ENCODE measurements at places on chromosomes 16 and 17.

GRCh38 chr17:74882517-74883240 is 9.9 kb upstream of the FDXR start:
- DNase-seq = no peak

- DNase-seq = no peak
Measured at GRCh38 chr17:8534498-8535188, 95.9 kb downstream of the MYH10 start.

DNA sequence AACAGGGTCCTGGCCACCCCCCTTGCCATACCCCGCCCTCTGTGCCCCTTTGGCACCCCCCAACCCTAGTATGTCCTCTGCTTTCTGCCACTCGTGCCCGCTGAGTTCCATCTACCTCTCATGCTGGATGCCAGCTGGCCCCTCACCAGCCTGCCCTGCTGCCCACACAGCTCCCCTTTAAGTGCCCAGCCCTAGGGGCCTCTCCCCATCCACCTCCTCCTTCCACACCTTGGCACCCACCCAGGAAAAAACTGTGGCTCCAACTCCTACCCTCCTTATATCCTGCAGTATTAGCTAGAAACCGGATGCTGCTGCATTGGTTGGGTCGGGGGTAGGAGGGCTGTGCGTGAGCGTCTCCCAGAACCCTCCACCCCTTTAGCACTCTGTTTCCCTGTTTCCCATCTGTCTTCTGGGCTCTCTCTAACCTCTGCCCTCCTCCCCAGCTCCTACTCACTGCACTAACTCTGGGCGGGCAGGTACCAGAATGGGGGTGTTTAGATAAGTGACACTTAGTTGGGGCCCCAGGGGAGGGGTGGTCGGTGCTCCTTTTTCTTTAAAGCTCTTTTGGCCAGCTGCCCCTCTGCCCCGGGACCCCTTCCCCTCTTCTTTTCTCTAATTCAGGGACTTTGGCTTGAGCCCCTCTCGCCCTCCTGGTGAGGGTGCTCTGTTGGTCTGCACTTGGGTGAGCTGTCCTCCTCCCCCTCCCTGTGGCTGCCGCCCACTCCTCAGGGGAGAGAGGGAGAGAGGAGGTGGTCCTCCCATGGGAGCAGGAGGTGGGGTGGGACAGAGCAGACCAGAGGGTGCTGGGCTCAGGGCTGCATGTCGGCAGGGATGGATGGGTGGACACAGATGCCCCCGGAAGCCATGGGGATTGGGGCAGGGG is 9.9 kb downstream of the NR1D1 start:
- DNase-seq = peak; percentile 5

DNA sequence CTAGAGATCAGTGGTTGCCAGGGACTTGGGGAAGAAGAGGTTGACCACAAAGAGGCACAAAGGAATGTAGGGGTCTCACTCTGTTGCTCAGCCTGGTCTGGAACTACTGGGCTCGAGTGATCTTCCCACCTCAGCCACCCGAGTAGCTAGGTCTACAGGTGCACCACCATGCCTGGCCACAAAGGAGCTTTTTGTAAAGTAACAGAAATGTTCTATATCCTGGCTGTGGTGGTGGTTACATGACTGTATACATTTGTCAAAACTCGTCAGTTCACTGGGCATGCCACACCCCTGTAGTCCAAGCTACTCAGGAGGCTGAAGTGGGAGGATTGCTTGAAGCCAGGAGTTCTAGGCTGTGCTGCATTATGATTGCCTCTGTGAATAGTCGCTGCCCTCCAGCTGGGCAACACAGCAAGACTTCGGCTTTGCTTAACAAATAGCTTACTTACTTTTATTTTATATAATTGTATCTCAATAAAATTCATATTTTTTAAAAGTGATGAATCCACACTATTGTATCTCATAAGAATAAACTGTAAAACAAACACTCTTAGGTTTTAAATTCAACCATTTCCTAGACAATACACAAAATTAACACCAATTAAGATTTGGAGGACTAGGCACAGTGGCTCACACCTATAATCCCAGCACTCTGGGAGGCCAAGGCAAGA is 5.0 kb downstream of the SKA2 start:
- no peak for DNase-seq

GRCh38 chr17:77735081-77735565 is 223.4 kb upstream of the TNRC6C start:
- DNase-seq = no peak

DNA sequence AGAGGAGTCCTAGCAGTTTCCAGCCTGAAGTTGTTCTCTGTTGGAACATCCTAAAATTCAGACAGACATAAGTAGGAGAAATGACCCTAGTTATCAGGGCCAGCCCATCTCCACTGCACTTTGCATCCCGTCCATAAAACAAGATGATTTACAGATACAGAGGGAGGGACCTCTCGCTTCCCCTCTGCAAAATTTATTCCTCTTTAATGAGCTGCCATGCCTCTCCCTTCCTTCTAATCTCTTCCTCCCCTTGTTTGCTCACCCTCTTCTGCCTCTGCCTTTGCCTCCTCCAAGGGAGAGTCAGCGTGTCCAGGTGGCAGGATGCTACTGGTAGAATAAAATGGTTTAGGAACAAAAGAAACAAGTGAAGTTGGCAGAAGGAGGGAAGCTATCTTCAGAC is 351.3 kb downstream of the SOX9 start:
- peak; percentile 8 for DNase-seq

- DNase-seq = no peak
Measured at GRCh38 chr17:77034677-77035424, 105.9 kb upstream of the SEC14L1 start.

DNA sequence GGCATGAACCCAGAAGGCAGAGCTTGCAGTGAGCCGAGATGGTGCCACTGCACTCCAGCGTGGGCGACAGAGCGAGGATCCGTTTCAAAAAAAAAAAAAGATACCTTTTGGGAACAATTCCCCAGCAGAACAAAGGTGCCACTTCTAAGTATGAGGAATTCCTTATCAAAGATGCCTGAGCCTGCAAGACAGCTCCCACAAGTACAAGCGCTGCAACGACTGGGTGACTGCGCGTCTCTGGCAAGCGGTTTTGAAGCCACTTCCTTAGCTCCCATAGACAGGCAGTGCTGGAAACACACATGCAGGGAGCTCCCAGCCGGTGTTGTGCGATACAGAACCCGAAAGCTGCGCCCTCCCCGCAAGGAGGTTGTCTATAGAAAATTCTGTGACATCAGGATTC is 60.5 kb downstream of the ADCY9 start:
- no peak for DNase-seq

GRCh38 chr16:8493972-8494371 is 96.3 kb downstream of the TMEM114 start:
- no peak for DNase-seq

DNA sequence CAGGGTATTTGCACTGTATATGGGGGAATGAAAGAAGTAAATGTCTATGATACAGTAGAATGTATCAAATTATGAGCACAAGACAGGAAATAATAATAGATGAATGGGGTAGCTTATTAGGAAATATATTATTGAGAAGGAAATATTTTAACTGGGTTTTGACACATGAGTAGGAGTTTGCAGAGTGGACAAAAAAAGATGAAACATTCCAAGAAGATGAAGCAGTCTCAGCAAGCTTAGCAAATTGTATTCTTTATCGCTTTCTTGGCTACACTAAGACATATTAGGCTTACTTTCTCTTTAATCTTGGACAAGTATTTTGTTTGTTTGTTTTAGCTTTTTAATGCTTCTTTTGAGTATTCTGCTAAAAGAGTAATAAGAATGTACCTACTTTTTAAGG is 1.3 kb upstream of the KRTAP4-9 start:
- no peak for DNase-seq

DNA sequence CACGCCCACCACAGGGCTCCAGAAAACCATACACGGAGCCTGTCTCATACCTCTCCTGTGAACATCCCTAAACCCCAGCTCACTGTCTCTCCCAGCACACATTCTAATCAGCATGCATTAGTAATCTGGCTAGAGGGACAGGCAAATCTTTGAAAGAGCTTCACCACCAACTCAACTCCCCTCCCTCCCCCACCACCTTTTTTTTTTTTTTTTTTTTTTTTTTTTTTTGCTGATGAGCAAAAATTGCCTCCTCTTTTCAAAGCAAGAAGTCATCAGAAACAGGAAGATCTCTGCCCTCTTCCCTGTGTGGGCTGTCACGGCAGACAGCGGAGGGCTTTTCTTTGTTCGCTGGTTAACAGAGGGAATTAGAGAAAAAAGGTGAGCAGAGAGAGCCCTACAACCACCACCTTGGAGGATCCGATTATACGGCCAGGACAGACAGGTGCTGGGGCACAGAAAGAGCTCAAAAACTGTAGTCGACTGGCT is 19.9 kb downstream of the GAS7 start:
- DNase-seq = no peak

GRCh38 chr17:33012522-33013033 is 20.9 kb downstream of the SPACA3 start:
- DNase-seq = no peak

DNA sequence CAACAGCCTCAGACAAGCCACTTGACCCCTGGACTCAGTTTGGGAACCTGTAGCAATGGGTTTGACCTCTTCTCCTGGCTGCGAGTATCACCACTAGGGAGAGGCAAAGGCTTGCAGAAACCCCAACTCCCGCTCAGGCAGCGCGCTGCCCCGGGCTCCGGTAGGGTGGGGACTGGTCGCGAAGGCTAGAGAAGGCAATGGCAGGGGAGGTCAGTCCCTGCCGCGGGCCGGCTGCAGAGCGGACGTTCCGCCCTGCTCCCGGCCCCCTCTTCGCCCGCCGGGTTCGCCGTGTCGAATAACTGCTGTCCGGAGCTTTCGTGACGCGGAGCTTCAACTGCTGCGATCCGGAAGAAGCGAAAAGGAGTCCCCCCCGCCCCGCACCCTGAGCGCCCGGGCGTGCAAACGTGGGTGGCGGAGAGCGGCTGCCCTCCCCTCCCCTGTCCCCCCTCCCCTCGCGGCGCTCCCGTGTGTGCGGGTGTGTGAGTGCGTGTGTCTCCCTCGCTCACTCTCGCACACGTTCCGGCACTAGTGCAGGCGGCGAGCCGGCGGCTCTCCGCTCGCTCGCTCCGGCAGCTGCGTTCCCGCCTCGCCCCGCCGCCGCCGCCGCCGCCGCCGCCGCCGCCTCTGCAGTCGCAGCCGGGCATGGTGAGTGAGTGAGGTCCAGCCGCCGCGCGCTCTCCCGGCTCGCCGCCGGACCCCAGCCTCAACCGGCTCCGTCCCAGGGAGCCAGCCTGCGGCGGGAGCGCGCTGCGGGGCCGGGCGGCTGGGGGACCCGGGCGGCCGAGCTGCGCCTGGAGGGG is 772 bp upstream of the SHISA6 start:
- DNase-seq = no peak

GRCh38 chr16:88585269-88585668 is 15.1 kb downstream of the ZC3H18 start:
- peak; percentile 10 for DNase-seq

GRCh38 chr16:87000001-87000400 is 317.2 kb downstream of the C16orf95 start:
- no peak for DNase-seq

DNA sequence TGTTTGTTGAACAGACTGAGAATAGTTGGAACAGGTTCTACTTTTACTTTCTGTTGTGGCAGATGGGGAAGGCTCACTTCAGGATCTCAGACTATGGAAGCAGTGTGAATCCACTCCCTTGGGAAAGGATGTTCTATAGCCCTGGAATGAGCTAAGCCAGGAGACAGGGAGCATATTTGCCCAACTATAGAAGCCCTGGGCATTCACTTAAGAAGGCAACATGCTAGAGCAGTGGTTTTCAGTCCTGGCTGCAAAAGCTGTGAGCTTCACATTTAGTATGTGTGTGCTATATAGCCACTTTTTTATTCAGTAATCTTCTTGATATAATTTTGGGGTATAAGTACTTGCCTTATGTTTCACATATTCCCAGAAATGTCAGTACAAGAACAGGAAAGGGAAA is 1.2 kb upstream of the KRT32 start:
- DNase-seq = no peak

DNA sequence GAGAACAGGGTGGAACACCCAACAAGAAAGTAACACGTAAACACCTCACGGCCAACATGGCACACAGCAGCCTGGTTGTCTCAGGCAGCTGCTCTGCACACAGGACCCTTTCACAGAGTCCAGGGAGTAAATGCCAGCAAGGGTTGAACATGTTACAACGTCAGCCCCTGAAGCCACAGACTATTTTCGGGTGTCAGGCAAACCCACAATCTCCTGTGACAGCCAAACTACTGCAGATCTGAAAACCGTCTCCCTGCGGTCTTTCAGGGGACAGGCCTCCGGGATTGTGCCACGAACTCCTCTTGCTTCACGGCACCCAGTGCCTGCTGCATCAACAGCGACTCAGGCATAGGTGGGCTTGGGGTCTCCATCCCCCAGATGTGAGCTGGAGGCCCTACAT is 127.7 kb downstream of the XYLT1 start:
- no peak for DNase-seq

- no peak for DNase-seq
Measured at GRCh38 chr17:15278380-15278779, 13.3 kb upstream of the PMP22 start.

DNA sequence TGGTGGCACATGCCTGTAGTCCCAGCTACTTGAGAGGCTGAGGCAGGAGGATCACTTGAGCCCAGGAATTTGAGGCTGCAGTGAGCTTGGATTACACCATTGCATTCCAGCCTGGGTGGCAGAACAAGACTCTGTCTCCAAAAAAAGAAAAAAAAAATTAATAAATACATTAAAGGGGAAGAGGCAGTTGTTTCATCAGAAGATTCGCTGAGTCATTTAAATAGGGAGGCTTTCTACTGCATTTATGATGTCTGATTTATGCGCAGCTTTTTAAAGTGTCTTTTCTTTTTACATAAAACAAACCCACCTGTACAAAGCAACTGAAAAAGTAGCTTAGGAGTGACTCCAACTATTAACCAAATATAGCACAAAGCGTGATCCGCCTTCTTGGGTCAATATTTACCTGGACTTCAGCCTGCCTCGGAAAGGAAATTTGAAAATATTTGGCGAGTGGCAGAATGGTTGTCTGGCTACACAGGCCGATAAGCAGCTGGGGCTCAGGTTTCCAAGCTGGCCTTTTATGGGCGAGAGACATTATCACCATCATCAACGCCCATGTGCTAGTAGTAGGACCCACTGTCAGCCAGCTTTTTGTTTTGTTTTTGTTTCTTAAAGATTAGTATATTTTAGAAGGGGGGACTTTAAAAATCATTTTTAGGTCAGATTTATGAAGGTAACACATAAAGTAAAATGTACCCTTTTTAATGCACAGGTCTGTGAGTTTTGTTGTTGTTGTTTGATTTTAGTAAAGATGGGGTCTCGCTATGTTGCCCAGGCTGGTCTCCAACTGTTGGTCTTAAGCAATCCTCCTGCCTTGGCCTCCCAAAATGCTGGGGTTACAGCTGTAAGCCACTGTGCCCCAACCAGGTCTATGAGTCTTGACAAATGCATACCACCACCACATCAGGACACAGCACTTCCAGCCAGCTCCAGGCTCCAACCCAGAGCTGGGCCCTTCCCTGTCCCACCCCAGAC is 42.5 kb upstream of the RASD1 start:
- peak; percentile 77 for DNase-seq

- DNase-seq = no peak
Measured at GRCh38 chr17:2571523-2572303, 21.7 kb upstream of the PAFAH1B1 start.
